NCI-H69 (cell line): ENCODE measurements at places on chromosomes 4 and X.

DNA sequence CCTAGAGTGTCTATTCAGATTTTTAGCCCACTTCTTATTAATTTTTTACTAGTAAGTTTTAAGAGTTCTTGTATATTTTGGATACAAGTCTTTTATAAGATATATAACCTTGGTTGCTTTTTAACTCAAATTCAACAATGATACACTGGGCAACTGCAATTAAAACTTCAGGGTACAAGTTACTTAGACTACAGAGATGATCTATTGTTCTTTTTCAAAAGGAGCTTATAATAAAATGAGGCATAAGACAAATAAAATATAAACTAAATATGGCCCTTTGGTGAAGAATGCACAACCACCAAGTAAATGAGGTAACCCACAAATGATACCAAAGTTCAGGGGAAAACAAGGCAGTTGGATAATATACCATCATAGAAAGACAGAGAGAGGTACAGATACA lies 37.6 kb upstream of the CXCL6 start:
- no peak for DNase-seq

DNA sequence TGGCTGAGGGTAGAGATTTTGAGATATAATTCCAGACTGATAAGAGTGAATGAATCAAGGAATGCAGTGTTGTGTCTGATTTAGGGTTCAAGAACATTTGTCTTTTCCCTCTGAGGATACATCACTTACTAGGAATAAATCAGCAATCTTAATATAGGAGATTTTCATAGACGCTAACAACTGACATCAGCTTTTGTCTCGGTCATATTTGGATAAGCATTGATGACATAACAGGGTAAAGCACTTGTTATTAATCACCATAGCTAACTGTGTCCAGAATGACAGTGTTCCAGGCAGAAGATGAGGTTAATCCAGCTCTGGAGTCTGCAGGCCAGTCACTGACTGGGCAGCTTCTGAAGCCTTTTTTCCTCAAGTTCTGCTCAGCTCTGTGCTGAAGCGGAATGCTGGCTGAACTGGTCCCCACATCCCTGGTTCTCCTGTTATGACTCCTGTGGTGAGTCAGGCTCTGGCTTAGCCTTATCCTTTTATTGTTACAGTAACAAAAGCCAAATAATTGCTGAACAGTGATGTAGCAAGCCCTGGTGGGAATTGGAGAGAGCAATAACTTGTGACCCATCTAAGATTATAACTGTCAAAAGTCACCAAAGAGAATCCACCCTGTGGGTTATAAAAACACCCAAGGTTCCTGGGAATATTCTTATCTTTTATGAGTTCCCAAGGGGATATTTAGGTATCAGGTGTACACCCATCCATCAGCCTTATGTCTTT lies 41.8 kb downstream of the FNIP2 start:
- peak; percentile 39 for DNase-seq

DNA sequence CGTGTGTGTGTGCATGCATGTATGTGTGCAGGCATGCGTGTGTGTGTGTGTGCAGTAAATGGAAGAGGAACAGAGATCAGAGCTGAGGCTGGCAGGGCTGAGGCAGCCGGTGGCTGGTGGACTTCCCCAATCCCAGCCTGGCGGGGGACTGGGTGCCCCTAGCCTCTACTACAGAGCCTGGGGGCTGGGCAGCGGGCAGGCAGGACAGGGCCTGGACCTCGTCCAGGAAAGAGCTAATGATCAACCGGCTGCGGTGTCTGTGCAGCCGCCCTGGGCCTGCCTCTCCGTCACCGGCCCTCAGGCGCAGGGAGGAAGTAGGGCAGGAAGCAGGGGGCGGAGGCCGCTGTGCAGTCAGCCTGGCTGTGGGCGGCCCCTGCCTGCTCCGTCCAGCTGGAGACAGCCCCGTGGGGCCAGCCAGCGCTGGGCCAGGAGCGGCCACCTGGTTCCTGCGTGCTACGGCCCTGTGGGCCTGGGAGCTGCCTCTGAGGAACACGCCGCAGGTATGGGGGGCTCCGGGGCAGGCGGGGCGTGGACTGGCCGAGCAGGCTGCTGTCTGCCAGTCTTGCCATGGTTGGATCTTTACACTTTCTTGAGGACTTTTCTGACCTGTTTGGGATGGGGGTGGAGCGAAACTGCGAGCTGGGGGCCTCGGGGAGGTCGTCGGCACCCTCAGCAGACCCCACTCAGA lies at the start of gene SH3TC1:
Gene SH3TC1, plus strand, starts transcription at position 385 of the 688 bp plus-strand sequence. CDS start 5,905 bp downstream, outside the sequence.
- DNase-seq: peak; percentile 86

DNA sequence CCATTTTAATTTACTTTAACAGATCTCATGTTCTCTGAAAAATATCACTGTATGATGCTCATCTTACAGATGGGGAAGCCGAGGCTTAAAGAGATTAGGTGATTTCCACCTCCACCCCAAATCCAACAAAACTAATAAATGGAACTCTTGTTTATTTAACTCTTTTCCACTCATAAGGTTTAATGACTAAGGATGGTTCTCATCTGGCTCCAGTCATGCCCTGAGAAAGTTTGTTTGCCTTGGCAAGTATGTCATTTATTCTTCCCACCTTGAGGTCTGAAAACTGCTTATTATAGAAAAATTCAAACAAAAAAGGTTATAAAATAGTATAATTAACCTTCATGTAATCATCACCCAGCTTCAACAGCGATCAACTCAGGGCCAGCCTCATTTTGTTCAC lies 56.3 kb downstream of the PPEF2 start:
- peak; percentile 88 for DNase-seq

DNA sequence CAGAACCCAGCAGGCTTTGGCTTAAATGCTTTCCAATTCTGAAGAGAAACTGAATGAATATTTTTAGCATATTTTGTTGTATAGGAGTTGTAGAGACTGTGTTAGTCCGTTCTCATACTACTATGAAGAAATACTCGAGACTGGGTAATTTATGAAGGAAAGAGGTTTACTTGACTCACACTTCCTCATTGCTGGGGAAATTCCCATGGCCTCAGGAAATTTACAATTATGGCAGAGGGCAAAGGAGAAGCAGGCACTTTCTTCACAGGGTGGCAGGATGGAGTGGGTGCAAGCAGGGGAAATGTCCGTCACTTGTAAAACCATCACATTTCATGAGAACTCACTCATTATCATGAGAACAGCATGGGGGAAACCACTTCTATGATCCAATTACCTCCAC lies 291.7 kb downstream of the PACRGL start:
- no peak for DNase-seq

DNA sequence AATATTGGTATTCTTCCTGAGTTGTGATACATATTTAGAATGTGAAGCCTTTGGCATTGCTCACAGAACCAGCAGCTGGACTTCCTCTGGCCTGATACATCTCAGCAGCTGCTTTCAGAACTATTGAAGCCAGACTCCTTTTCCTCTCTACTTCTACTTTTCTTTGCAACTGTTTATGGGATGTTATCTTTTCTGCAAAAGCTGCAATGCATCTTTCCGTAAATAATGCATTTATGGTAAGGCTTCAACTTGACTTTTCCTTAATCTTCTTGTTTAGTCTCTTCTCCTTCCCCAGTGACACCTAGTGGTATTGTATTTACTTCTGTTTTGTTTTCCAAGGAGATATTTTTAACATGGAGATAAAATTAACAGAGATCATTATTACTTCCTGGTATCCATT lies 1548.7 kb downstream of the PCDH7 start:
- DNase-seq: no peak

- peak; percentile 2 for DNase-seq
These were observed 17.4 kb downstream of the CCNG2 start for GRCh38 chr4:77174426-77174825.

- DNase-seq: no peak
These were observed 16.2 kb downstream of the SLC4A4 start for GRCh38 chr4:71355045-71355444.

GRCh38 chr4:21856301-21856700 lies 92.3 kb downstream of the KCNIP4 start:
- no peak for DNase-seq

- DNase-seq: no peak
These were observed 56.9 kb downstream of the NSG1 start for GRCh38 chr4:4443821-4444220.

DNA sequence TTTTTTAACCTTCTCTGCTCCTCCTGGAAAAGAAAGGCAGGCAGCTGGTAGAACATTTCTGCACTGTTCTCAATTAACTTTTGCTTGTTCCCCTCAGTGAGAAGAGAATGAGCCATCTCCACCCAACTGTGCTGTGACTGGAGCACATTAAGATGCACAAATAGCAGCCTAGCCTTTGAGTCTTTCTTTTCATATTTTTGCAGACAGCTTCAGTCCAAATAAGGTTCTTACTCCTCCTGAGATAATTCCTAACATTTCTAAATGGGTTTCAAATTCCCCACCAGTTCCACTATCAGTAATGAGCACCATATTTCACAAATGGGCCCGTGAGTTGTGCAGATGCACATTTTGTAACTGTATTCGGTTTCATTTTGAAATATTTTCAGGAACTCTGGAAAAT lies 118.6 kb downstream of the SPCS3 start:
- no peak for DNase-seq

GRCh38 chr4:33395731-33396485 lies 2675.7 kb downstream of the PCDH7 start:
- DNase-seq: no peak

DNA sequence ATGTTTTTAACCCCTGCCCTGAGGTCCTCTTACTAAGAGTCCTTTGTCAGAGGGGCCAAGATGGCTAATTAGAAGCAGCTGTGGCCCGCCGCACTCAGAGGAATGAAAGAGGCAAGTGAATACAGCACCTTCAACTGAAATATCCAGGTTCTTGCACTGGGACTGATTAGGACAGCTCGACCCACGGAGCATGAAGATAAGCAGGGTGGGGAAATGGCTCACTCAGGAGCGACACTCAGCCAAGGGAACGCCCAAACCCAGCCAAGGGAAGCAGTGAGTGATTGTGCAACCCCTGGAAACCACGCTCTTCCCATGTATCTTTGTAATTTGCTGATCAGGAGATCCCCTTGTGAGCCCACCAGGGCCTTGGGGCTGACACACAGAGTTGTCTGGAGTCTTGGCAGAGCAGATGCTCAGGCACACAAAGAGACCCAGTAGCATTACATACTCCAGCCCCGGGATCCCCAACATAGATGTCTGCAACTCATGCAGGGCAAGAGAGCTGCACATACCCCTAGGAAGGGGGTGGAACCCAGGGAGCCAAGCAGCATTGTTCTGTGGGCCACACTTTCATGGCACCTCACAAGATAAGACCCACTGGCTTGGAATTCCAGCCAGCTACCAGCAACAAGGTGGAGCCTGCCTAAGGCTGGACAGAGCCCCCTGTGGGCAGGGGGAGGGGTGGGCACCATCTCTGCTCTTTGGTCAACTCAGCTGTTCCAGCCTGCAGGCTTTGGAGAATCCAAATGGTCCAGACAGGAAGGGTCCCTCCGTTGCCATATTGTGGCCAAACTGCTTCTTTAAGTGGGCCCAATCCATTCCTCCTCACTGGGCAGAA lies 23.3 kb downstream of the F8A3 start:
- DNase-seq: no peak

- peak; percentile 53 for DNase-seq
These were observed 108.3 kb downstream of the AFAP1 start for GRCh38 chr4:7831330-7831729.

- peak; percentile 83 for DNase-seq
These were observed 206.2 kb downstream of the TENM3 start for GRCh38 chr4:182449186-182449929.

DNA sequence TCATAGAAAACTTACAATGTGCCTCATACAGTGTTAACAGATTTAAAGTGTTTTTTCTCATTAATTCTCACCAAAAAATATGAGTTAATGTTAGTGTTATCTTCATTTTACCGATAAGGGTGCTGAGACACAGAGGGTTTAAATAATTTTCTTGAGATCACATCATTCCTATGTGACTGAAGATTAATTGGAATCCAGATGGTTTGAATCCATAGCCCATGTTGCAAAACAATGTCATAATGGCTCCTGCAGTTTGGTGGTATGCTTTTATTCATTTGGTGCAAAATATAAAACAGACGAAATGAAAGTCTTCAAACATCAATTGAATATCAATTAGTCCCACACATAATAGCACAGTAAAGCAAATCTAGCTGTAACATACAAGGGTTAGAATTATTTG lies 512.2 kb downstream of the FSTL5 start:
- no peak for DNase-seq

GRCh38 chrX:35090801-35091200 lies 148.2 kb downstream of the FAM47B start:
- DNase-seq: no peak

GRCh38 chr4:74523096-74523495 lies 78.2 kb downstream of the AREG start:
- no peak for DNase-seq
